Posterior cingulate gyrus (tissue), 11 donors: ENCODE measurements at places on chromosomes 2 and 18.

- DNase-seq = no peak
Observed at GRCh38 chr2:198017068-198017467, 212.7 kb downstream of the PLCL1 start.

DNA sequence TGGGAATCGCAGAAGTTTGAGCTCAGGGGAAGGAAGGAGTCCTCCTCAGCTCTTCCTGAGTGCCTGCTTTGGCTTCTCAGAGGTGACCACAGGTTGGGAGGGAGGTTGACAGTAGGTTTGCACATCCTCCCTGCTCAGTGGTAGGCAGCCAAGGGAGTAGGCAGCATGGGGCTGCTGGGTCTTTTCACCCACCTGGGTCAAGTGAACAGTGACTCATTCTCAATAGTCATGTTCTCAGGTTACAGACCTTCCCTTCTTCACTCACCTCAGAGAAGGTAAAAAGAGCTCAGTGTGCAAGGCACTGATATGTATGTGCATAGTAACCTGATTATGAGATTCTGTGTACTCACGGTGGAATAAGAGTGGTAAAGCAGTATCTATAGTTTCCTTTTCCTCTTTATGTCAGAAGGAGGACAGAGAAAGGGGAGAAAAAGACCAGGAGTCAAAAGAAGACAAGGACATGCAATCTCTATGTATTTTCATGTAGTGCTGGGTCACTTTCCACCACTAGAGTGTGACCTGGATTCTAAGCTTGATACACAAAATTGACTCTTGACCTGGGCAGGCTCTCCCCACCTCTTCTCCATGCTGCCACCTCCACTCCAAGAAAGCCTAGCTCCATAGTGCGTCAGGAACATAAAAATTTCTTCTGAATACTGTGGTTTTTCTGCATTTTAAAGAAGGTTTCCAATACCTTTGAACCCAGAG is 36.5 kb upstream of the ASNSD1 start:
- DNase-seq = no peak

DNA sequence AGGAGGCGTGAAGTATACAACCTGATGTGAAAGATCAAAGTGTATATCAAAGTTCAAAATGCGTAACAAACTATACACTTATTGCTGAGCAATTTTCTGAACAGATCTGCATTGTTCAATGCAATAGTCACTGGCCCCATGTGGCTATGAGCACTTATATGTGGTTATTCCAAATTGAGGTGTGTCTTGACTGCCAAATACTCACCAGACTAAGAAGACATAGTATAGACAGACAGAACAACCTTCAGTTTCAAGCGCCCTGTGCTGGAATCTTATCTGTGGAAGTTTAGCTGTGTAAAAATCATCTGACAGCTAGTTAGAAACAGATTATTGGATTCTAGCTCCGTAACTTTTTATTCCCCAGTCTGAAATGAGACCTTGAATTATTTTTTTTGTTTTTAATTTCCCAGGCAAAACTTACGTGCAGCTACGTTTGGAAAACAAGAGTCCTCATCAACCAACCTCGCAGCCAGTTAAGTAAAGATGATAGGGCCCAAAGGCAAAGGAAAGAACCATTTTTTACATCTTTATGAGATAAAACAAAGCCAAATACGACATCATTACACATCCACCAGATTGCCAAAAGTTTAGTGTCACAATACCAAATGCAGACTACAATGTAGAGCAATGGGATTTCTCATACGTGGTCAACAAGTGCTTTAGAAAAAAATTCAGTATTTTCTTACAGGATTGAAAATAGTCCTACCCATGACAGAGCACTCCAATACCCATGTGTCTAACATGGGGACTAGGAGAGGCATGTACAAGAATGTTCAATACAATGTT is 37.2 kb downstream of the MBOAT2 start:
- DNase-seq = no peak

- no peak for DNase-seq
Observed at GRCh38 chr18:51342815-51343214, 145.3 kb upstream of the MEX3C start.

DNA sequence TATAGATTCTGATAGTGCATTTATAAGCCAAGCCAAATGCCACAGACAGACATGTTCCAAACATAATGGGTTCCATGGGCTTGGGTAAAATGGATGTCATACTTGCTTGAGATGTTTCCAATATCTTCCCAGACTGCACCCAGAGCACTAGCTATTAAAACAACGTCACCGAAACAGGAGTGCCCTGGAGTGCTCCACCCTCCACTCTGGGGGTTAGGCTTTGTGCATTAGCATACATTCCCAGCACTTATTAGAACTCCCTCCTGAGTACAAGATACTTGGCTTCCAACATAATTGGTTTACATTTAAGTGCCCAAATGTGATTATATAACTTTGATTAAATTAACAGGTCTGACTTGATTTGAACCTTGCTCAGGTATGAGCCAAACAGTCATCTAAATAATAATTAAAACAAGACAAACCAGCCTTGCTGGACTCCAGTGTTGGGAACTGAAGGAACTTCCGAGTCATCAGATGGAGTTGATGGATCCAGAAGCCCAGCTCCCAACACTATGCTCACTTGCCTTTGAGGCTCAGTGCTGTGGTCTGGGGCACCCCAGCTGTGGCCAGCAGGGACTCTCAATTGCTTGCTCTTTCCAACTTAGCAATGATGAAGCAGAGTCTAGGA is 60.5 kb upstream of the LGALSL start:
- DNase-seq = no peak

DNA sequence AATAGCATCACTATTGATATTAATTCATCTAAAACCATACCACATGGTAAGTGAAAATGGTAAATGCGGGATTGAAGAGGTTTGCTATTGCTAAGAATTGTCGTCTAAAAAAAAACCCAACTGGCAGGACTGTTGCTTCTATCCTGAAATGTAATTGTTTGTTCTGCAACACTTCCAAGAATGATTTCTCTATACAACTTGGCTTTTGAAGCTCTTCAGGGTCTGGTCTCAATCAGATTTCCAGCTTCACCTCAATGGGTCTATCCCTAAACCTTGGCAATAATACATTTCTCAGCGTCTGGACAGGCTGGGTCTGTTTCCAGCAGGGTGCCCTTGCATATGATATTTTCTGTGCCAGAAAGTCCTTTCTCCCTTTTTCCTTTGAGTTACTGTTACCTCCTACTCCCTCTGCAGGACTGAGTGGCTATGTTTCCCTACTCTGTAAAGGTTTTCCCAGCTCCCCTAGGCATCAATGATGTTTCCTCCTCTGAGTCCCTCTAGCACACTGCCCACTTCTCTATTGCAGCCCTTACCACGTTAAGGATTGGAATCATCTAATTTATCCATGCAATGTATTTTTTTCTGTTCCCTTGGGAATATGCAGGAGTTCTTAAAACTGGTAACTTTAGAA is 118.2 kb upstream of the REV1 start:
- DNase-seq = no peak

DNA sequence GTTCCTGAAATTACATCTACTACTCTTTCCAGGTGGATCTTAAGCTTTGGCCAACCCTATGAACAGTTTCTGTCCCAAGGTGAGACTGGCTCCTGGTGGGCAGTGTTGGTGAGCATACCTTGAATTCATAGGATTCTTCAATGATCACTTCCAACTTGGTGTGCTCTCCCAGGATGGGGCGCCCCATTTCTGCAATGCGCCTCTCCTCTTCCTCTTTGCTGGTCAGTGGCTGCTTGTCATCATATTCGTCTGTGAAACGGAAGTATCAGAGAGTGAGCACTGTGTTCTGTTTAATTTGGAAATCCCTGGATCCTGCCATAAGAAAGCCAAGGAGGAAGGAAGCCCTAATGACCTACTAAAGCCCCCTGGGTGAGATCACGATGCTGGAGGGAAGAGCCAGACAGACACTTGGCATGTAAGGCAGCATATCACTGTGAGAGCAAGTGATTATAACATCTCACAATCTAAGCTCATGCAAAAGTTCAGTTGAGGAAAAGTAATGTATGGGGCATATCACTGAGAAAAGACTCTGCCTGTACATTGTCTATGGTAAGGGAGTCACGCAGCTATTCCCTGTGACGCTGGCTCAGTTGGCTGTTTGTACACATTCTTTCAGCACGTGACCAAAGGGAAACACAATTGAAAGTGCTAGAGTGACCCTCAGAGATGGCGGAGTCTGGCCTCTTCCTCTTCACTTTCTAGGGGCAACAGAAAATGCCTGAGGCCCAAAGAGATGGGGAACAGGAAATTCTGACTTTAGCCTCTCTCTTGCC is 287.0 kb downstream of the SLC8A1 start:
- DNase-seq = no peak

GRCh38 chr2:46184794-46185583 is 112.2 kb upstream of the EPAS1 start:
- peak; percentile 15 for DNase-seq

- no peak for DNase-seq
Observed at GRCh38 chr2:54099829-54100585, 15.4 kb upstream of the ACYP2 start.

- DNase-seq = no peak
Observed at GRCh38 chr2:177639262-177639914, 246.8 kb downstream of the AGPS start.

GRCh38 chr2:240400371-240401161 is 34.9 kb upstream of the GPC1 start:
- DNase-seq = no peak

DNA sequence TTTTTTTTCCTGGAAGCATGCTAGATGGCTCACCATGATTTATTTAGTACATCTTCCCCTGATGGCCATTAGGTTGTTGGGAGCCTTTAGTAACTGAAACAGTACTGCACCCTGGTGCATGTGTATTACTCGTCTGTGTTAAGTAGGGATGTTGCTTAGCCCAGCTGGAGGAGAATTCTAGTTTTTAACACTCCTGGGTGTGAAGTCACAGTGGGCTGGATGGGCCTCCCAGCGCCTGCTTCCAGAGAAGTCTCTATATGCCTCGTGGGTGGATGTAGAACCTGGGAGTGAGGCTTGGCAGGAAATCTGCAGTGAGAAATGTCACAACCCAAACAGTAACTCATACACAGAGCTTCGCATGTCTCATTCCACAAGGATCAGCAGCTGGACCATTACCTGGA is 28.9 kb upstream of the NT5DC4 start:
- no peak for DNase-seq

- no peak for DNase-seq
Observed at GRCh38 chr2:157749684-157750083, 121.0 kb upstream of the ACVR1C start.

GRCh38 chr18:27206411-27206810 is 21.3 kb upstream of the CHST9 start:
- no peak for DNase-seq

- no peak for DNase-seq
Observed at GRCh38 chr2:204081487-204082425, 145.2 kb downstream of the ICOS start.

DNA sequence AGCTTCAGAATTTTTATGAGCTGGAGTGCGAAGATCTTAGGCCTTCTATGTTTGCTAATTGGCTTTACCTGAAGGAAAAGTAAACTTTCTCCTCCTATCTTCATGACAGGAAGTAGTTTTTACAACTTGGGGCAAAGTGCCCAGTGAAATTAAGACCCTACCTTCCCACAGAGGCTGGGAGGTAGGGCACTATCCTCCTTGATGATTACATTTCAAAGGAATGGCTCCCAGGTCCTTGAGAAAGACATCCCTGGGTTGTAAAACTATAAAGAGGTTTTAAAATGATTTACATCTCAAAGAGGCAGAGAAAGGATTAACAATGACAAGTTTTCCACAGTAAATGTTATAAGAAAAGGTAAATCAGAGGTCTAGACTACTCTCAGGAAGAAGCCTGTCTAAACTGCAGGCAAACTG is 155.8 kb downstream of the CDH7 start:
- no peak for DNase-seq

DNA sequence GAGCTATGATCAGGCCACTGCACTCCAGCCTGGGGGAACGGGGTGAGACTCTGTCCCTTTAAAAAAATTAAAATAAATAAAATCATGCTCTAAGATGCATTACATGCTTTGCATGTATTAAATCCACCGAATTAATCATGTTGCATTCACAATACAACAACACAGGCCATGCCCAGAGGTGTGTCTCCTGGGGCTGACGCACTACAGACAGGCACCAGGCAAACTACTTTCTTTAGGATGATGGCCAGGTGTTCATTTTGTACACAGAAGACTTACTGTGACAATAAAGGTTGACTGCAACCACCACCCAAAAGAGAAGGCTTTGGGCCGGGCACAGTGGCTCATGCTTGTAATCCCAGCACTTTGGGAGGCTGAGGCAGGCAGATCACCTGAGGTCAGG is 226.8 kb upstream of the PXDN start:
- DNase-seq = no peak

GRCh38 chr18:34493099-34493544 is 217.0 kb upstream of the DTNA start:
- peak; percentile 86 for DNase-seq

GRCh38 chr2:154692927-154693326 is 5.6 kb upstream of the KCNJ3 start:
- no peak for DNase-seq

DNA sequence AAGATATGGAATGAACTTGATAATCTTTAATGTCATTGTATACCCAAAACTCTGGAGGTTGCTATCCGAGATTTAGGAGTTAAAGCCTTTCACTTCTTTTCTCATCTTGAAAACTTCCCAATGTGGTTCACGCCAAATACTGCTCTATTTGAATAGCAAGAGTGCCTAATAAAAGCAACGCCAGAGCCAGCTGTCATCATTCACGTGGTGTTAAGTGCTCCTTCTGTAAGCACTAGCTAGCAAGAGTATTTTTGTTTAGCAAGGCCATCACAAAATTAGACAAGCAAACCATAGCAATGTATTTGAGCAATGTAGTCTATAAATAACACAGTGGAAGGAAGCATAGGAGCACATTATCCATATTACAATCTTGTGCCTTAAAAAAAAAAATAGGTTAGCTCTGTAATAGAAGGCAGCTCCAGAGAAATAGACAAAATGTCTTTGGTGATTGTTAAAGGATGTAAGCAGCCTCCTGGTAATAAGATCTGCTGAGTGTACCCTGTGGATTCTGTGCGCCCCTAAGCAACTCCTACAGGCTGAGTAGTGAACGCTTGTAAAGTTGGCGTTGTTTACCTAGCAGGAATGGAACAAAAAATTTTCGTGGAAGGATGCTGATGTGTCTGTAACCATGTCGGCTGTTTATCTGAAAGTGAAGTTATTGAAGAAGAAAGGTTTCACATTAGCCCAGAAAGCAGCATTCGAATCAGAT is 518.0 kb downstream of the CNTNAP5 start:
- no peak for DNase-seq

GRCh38 chr2:72956936-72957335 is 39.6 kb downstream of the EMX1 start:
- no peak for DNase-seq

GRCh38 chr2:241863536-241863954 is 4.9 kb upstream of the PDCD1 start:
- DNase-seq = no peak
